NCI-H510A treated with DMSO at 0.1 percent for 48 hours (cell line): ENCODE measurements at places on chromosomes 7 and 10.
A peak's percentile ranks its signal among the peaks of the same experiment; 100 is the strongest.

DNA sequence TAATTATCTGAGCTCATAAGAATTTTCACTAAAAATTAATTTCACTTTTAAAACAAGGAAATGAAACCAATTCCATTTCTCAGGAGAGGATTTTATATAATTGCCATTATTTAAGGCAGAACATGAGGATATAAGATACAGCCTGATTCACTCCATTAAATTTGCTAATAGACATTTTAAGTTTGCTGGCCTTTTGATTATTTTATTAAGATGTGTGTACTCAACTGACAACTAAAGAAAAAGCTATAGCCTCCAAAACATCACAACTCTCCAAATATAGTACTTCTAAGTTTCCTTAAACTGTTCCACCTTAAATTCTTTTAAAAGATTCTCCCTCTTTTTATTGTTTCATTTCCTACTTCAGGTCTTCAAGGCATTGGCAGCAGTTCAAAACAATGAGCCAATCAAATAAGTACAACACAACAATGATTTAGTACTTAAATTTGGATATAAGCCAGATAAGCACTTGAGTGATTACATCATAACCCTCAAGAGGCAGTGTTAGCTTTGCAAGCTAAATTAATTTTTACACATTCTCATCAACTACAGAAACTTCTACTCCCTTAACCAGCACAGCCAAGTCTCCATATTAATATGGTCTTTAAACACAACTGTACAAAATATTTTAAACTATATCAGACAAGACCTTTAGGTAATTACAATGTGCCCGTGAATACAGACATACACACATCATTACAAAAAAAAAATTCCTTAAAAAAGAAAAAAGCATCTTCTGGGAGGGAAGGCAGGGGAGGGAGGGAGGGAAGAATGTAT lies 121.8 kb downstream of the KMT2C start:
- peak; percentile 92 for DNase-seq

DNA sequence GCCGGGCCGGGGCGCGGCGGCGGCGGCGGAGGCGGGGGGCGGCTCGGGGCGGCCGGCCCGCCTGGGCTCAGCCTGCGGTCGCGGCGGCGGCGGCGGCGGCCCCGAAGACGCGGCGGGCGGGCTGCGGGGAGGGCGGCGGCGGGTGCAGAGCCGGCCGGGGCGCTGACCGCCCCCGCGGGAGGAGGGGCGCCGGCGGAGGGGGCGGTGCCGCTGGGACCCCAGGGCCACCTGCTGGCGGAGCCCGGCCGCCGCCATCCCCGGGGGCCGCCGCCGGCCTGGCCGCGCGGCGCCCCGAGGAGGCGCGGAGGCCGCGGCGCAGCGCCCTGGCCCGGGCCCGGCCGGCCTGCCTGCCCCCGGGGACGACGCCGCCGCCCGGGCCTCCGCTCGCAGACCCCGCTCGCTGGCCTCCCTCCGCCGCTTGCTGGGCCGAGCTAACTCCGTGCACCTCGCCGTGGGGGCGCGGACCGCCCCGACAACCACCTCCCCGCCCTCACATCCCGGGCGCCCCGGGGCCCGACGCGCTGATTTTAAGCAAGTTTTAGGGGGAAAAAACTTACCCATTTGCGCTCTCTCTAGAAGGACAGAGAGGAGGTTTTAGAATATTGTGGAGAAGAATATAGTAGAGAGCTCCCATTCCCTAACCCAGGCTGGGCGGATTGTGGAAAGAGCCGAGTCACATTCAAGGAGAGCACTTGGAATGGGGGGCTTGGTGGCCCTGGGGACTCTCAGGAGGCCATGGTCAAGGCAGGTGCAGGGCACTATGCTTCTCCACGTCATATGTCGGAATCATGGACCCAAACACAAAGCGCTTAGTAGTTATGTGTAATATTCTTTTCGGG lies at the start of gene BEND7:
Gene BEND7, minus strand, starts transcription at position 140 of the 839 bp plus-strand sequence. CDS start 481 bp downstream, outside the sequence.
- peak; percentile 19 for DNase-seq

- no peak for DNase-seq
Measured at GRCh38 chr7:131011976-131012375, 278.0 kb upstream of the KLF14 start.

- DNase-seq = no peak
Measured at GRCh38 chr7:925601-926000, 28.9 kb downstream of the ADAP1 start.

GRCh38 chr7:86598721-86599120 lies 45.0 kb upstream of the GRM3 start:
- DNase-seq = no peak

DNA sequence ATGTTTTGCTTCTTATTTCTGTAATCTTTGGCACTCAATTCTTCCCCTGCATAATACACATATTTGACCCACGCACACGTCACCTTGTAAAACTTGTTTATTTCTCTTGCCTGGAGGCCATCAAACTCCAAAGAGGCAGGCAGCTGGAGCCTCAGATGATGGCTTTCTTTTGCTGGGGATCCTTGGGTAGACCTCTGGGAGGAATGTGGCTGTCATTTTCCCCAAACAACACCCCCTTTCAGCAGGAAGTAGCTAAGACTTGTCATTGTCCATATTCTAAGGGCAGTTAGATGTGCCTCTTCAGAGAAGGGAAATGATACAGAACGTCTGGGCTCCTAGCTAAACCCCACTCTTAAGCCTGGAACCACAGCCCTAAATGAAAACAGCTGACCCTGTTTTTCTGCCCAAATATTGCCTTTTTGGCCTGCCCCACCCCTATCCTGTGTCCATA lies 111.3 kb downstream of the ITGB8 start:
- no peak for DNase-seq

GRCh38 chr10:75099952-75100763 lies 11.3 kb upstream of the SAMD8 start:
- peak; percentile 56 for DNase-seq

GRCh38 chr10:123782549-123782948 lies 109.1 kb downstream of the CPXM2 start:
- no peak for DNase-seq

DNA sequence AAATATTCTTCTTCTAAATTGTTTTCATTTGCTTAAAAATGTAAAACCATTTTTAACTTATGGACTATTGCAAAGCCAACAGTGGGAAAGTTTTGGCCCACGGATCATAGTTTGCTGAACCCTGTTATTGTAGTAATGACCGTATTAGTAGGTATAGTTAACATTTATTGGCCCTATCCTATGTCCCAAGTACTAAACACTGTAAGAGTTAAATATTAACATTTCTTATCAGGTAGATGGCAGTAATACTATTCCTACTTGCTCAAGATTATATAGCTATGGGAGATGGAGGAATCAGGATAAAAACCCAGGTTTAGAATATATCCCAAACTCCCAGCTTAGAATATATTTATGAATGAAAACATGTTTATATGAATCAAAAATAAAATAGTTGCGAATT lies 993.2 kb downstream of the SORCS3 start:
- no peak for DNase-seq

- DNase-seq = no peak
Measured at GRCh38 chr10:88870089-88870488, 10.0 kb upstream of the STAMBPL1 start.

DNA sequence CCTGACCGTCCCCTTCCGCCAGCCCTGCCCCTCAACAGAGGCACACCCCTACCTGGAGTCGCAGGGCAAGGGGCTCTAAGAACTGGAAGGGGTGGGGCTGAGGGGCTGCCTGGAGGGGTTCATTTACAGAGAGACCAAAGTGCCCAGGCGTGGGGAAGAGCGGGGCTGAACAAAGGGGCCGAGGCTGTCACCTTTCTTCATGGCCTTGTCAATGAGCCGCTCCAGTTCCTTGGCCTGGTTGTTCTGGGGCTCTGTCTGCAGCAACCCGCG lies 2.3 kb upstream of the CLDN15 start:
- DNase-seq = no peak

- DNase-seq = no peak
Measured at GRCh38 chr10:6171881-6172695, 30.6 kb upstream of the PFKFB3 start.

DNA sequence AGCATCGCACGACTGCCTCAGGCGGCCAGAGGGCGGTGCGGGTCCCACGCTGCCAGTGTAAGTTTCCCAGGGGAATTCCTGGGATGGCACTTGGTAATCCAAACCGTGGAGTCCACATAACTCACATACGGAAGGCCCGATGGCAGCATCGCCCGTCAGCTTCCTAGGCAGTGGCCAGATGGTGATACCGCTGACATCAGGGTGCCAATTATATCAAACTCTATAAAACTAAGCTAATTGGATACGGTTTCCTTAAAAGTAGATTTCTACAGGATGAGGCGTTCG lies 189.8 kb downstream of the CELF2 start:
- no peak for DNase-seq

- DNase-seq = no peak
Measured at GRCh38 chr10:24984906-24985305, 31.1 kb downstream of the ENKUR start.

- DNase-seq = no peak
Measured at GRCh38 chr10:16867990-16868389, 50.8 kb upstream of the RSU1 start.

- DNase-seq = no peak
Measured at GRCh38 chr7:26332698-26333097, 41.0 kb downstream of the SNX10 start.

GRCh38 chr7:109864230-109864629 lies 1226.7 kb upstream of the LRRN3 start:
- no peak for DNase-seq

DNA sequence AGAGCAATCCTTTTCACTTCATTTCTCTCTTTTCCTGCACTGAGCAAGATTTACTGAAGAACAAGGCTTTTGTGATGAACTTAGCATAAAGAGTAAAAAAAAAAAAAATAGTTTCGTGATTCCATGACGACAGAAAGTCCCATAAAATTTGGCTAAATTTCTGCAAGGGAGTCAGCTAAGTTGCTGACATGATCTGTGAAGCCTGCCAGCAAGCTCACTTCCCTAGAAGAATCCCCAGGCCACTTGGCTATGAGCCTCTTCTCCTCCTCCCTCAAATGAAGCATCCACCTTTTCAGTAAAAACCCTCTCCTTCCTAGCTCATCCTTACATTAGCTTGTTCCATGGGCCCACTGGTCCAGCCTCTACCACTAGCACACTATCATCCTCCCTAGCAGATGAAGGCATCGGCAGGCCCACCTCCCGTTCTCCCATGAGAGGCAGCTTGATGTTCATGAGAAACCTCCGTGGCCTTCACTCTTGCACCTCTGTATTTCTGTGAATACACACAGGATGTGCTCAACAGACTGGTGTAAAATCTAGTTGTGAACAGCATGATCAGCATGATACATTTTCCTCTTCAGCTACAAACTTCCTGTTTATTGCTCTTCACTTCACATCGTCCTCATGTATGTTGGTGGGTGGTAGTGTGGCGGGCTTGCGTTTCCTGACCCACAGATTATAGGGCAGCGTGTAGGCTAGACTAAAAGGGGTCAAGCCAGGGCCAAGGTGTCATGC lies 30.9 kb downstream of the GIMAP8 start:
- DNase-seq = no peak
